ENCODE measurements at places on chromosomes 2 and 18. TPM values are rescaled to one million over a fixed set of nuclear protein-coding genes. Genes with fewer than 3 reads are reported as not detected.

Gene KCNJ13
- not detected for total RNA-seq

Gene FSHR
- not detected for total RNA-seq

Gene ADRA2B
- total RNA-seq, result 0.09 TPM

Gene ALKAL2
- not detected for total RNA-seq

Gene PFN4
- total RNA-seq, result 0.82 TPM

Gene ANKRD53
- total RNA-seq, result 0.56 TPM

Gene REG1B
- not detected for total RNA-seq

Gene RPRD1A
- total RNA-seq, result 16.3 TPM

Gene RUFY4
- 2.4 TPM for total RNA-seq

Gene GNLY
- total RNA-seq, result 32.4 TPM

Gene CYTIP
- total RNA-seq, result 591 TPM

Gene HAAO
- total RNA-seq, result 0.98 TPM

Gene MOGAT1
- not detected for total RNA-seq

Gene ONECUT2
- total RNA-seq, result 0.52 TPM

Gene ARMC9
- total RNA-seq, result 2.0 TPM

Gene HOXD1
- total RNA-seq, result not detected
